Activated T-helper 2 cell treated with anti-CD3 and anti-CD28 coated beads, Interferon-gamma antibody, Interleukin-2, Interleukin-4, amounts not matched to agents 10 μg/mL and 5 μg/mL and 100 μg/mL, durations not matched to agents 14 hours and 24 hours and 36 hours (primary cell): ENCODE measurements at places on chromosomes 1 and 21. TPM values are rescaled to one million over a fixed set of nuclear protein-coding genes. Genes with fewer than 3 reads are reported as not detected.

Gene SRGAP2
- total RNA-seq, result 142 and 157 TPM in 2 replicates

Gene TRIM17
- total RNA-seq, result 2.3 and 2.7 TPM in 2 replicates

Gene TTLL7
- total RNA-seq, result 0.84 and 1.4 TPM in 2 replicates

Gene TSPAN1
- 0.46 TPM in 1 of 2 replicates, not detected in the other for total RNA-seq

Gene CHIA
- total RNA-seq, result not detected in 2 replicates

Gene DMBX1
- total RNA-seq, result not detected in 2 replicates

Gene FMO3
- not detected in 2 replicates for total RNA-seq

Gene PRR9
- not detected in 2 replicates for total RNA-seq

Gene EXTL1
- not detected in 2 replicates for total RNA-seq
